Muscle of arm (tissue), 14 donors: ENCODE measurements at places on chromosomes 5 and 9.

- DNase-seq = no peak
These were observed 60.1 kb downstream of the PDE4D start for GRCh38 chr5:59833448-59833847.

- DNase-seq = no peak
These were observed 933 bp downstream of the NEK6 start for GRCh38 chr9:124258607-124259157.

DNA sequence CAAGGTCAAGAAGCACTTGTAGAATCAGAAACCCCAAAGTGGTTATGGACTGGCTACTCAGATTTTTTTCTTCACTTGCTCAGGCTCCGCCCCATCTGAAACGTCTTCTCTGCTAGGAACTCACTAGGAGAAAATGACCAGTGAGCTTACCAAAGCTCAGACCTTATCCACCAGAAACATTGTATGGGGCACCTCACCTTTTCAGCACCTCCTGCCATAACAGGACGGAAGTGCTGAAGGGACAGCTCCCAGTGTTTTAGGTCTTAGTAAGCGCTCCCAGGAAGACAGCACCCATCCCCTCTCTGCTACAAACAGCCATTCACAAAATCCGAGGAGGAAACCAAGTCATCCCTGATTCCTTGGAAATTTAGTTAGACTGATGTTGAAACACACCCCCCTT lies 1.2 kb upstream of the GABRA1 start:
- peak; percentile 22 for DNase-seq

DNA sequence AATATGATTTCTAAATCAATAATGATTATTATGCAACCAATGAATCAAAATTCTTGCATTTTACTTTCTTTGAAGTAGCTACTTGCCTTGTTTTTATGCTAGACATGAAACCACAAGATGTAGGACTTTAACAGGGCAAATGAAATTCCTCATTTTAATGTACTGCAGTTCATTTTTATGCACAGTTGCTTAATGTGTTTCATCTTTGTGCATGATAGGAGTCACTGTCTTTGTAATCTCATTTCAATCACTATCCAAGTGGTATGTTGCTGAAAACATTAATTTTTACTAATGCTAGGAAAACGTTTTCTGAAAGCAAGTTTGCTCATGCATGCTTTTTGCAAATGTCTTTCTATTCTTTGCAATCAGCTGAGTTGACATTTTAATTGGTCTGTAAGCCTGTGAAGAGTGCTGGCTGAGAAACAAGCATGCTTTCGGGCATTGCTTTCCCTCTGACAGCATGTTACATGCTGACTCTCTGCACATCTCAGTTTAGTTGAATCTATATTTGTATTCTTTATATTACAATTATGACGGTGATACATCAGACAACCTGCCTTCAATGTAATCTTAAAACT lies 535.0 kb upstream of the CDH18 start:
- no peak for DNase-seq
